ENCODE measurements at places on chromosomes 12 and 14.

DNA sequence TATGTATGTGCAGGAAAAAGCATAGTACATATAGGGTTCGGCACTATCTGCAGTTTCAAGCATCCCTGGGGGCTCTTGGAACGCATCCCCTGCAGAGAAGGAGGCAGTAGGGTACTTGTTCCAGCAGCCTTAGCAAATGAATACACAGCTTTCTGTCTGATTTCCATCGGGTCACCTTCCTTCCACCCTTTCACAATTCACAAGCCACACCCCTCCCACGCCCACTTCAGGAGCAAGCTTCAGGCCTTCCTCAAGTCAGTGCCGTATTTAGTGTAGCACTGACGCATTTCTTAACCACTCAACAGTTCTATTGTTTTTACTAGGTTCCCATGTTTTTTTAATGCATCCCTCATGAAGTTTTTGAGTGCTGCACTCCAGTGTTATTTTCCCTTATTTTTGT is 64.2 kb downstream of the CLMN start:
- no peak overlapping the region for H3K27ac ChIP-seq
- DNase-seq, result no peak
- H3K4me3 ChIP-seq, result no peak overlapping the region
- no peaks in the 10 kb centered on the region for H3K27me3 ChIP-seq
- peaks cover 8% of the 10 kb centered on the region for H3K4me1 ChIP-seq

- H3K27me3 ChIP-seq, result no peaks in the 10 kb centered on the region
- no peak overlapping the region for H3K4me3 ChIP-seq
- no peaks in the 10 kb centered on the region for H3K36me3 ChIP-seq
- no peaks in the 10 kb centered on the region for H3K4me1 ChIP-seq
- DNase-seq, result no peak
- H3K27ac ChIP-seq, result no peak overlapping the region
These were observed 4.2 kb downstream of the PTPN6 start for GRCh38 chr12:6955108-6956020.

GRCh38 chr14:66383771-66384170 is 102.4 kb upstream of the CCDC196 start:
- no peak overlapping the region for H3K27ac ChIP-seq
- no peak overlapping the region for H3K4me3 ChIP-seq
- H3K36me3 ChIP-seq, result no peaks in the 10 kb centered on the region
- no peaks in the 10 kb centered on the region for H3K27me3 ChIP-seq

DNA sequence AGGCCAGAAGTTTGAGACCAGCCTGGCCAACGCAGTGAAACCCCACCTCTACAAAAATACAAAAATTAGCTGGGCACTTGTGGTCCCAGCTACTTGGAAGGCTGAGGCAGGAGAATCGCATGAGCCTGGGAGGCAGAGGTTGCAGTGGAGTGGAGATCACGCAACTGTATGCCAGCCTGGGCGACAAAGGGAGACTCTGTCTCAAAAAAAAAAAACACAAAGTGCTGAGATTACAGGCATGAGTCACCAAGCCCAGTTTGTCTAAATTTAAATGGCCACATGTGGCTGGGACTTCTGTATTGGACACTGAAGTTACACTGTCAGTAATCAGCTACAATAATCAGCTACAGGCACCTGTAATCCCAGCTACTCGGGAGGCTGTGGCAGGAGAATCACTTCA is 100.9 kb upstream of the AEBP2 start:
- H3K27me3 ChIP-seq, result no peaks in the 10 kb centered on the region
- peaks cover 21% of the 10 kb centered on the region for H3K36me3 ChIP-seq
- no peaks in the 10 kb centered on the region for H3K4me1 ChIP-seq

- peak; percentile 46 for DNase-seq
- peaks cover 46% of the 10 kb centered on the region for H3K27me3 ChIP-seq
- H3K4me1 ChIP-seq, result 0 out of 2 replicates have a peak, but pooled peaks cover 4% of the 10 kb centered on the region
- H3K36me3 ChIP-seq, result no peaks in the 10 kb centered on the region
- no peak overlapping the region for H3K4me3 ChIP-seq
These were observed 89.1 kb upstream of the VASH1 start for GRCh38 chr14:76672123-76672522.

DNA sequence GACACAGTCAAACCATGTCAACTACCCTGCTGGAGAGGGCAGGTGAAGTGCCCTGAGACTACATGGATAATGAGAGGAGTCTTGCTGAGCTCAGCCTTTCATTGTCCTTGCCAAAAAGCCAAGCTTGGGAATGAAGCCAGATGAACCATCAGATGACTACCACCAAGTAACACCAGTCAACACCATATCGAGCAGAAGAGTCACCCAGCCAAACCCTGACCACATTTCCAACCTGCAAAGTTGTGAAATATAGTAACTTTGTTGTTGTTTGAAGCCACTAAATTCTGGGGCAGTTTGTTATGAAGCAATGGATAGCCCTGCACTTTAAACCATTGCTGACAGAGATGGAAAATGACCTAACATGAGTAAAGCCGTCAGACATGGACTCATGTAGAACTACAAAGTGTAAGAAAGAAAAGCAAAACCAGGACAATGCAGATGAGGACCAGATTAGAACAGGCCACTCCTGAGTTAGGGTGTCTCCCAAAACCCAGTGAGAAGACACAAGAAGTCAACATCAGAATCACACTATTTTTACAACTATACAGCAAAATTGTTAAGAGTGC is 12.5 kb upstream of the CRADD start:
- peaks cover 12% of the 10 kb centered on the region for H3K4me1 ChIP-seq
- H3K27me3 ChIP-seq, result no peaks in the 10 kb centered on the region
- peak; percentile 29 for DNase-seq
- H3K4me3 ChIP-seq, result no peak overlapping the region

DNA sequence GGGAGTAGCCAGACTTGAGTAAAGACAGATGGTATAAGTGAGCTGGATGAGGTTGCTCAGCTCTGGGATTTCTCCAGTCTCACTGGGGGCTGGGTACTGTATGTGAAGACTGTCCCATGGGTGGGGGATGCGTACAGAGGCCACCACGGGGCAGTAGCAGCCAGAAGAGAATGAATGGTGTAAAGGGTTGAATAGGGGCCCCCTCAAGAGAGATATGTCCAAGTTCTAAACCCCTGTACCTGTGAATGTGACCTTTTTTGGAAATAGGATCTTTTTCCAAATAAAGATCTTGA is 21.8 kb upstream of the BCDIN3D start:
- H3K27ac ChIP-seq, result no peak overlapping the region
- H3K4me1 ChIP-seq, result peaks cover 8% of the 10 kb centered on the region
- no peak overlapping the region for H3K4me3 ChIP-seq

GRCh38 chr12:80232837-80233236 is 133.5 kb downstream of the OTOGL start:
- no peak overlapping the region for H3K27ac ChIP-seq
- no peak for DNase-seq
- H3K36me3 ChIP-seq, result no peaks in the 10 kb centered on the region
- H3K4me3 ChIP-seq, result no peak overlapping the region

DNA sequence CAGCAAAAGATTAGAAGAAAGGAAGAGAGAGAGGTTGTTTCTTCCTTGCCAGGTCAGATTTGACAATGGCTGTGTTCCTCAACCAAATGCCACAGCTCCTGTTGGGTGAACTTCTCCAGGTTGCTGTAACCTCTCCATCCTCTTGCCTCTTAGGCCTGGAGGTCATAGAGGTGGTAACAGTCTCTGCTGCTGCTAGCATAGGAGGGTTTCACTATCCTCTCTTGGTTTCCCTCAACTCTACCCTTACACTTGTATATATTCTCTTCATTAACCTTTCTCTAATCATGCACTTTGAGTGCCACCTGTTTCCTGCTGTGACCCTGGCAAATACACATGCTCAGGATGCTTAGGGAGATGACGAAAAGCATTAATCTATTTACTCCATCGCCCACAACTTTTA is 67.7 kb upstream of the HIF1A start:
- no peaks in the 10 kb centered on the region for H3K27me3 ChIP-seq
- no peak for DNase-seq
- no peak overlapping the region for H3K27ac ChIP-seq
- peaks cover 29% of the 10 kb centered on the region for H3K4me1 ChIP-seq

GRCh38 chr12:1619587-1619986 is 9.4 kb upstream of the WNT5B start:
- H3K27me3 ChIP-seq, result no peaks in the 10 kb centered on the region
- H3K4me1 ChIP-seq, result no peaks in the 10 kb centered on the region
- no peak for DNase-seq
- H3K27ac ChIP-seq, result no peak overlapping the region

DNA sequence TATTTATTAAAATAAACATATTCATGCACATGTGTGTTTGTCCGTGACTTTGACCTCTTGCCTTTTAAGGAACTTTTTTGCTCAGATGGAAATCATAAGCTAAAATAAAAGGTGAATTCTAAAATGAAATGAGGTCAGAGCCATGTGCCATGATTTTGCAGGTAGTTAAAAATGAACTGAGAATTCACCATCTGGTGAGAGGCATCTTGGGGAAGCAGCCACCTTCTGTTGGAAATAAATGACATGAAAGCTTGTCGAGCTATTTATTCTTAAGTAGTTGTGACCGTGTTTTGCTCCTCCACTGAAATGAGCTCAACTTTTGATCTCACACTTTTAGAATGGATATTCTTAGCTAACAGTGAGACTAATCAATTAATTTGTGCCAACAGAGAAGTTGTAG is 56.8 kb upstream of the CNOT2 start:
- H3K36me3 ChIP-seq, result no peaks in the 10 kb centered on the region
- H3K4me1 ChIP-seq, result peaks cover 12% of the 10 kb centered on the region
- no peak overlapping the region for H3K4me3 ChIP-seq
- H3K27me3 ChIP-seq, result no peaks in the 10 kb centered on the region
- H3K27ac ChIP-seq, result no peak overlapping the region

GRCh38 chr12:123442774-123443173 is 6.3 kb upstream of the RILPL2 start:
- no peak for DNase-seq

DNA sequence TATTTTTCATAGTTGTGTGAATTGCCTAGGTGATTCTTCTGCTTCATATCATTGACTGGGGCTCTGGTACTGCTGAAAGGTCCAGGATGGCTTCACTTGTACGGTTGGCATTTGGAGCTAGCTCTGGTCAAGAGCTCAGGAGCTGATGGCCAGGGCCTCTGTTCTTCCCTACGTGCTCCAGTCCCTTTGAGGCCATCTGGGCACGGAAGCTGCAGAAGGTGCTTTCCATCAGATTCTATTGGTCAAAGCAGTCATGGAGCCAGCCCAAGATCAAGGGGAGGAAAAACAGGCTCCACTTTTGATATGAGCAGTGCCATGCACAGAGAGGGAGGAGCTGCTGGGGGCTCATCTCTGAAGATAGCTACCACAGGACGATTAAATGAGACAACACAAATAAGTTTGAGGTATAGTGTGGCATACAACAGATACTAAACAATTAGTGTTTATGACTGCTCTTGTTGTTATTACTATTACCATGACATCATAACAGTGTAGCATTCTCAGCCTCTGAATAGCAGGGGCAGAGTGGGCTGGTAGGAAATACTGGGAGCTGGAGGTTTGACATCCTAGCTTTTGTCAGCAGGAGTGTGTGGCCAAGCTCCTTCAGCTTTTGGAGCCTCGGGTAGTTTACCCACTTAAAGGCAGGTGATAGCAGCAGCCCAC is 10.4 kb downstream of the KRT83 start:
- no peaks in the 10 kb centered on the region for H3K27me3 ChIP-seq
- peaks cover 11% of the 10 kb centered on the region for H3K4me1 ChIP-seq
- no peak overlapping the region for H3K27ac ChIP-seq
- no peak for DNase-seq
- H3K4me3 ChIP-seq, result no peak overlapping the region

- DNase-seq, result peak; percentile 11
- peak overlapping the region; percentile 98 for H3K4me3 ChIP-seq
- no peaks in the 10 kb centered on the region for H3K36me3 ChIP-seq
- H3K27me3 ChIP-seq, result no peaks in the 10 kb centered on the region
These were observed 584 bp downstream of the ACVR1B start for GRCh38 chr12:51951843-51952722.

- no peak overlapping the region for H3K27ac ChIP-seq
- H3K27me3 ChIP-seq, result peaks cover 35% of the 10 kb centered on the region
- no peaks in the 10 kb centered on the region for H3K36me3 ChIP-seq
- DNase-seq, result no peak
- no peak overlapping the region for H3K4me3 ChIP-seq
These were observed 3.2 kb downstream of the EFS start for GRCh38 chr14:23361763-23362162.

- DNase-seq, result peak; percentile 69
- H3K27me3 ChIP-seq, result no peaks in the 10 kb centered on the region
- no peaks in the 10 kb centered on the region for H3K36me3 ChIP-seq
- peak overlapping the region; percentile 94 for H3K4me3 ChIP-seq
- peaks cover 33% of the 10 kb centered on the region for H3K4me1 ChIP-seq
These were observed 514 bp downstream of the FBXO34 start for GRCh38 chr14:55271572-55272298.

DNA sequence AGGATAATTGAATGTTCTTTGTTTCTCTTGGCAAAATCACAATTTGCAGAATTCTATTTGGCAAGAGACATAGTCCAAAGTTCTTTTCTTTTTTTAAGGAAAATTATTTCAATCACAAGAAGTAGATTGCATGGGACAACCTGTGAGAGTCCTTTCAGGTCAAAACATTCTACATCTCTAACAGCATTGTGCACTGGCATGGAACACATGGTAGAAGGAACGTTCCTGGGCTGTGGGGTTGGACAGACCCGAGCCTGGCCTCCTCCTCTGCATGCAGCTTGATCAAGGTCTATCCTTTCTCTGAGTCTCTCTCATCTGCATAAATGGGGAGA is 88.6 kb upstream of the CPSF6 start:
- no peak overlapping the region for H3K27ac ChIP-seq
- no peaks in the 10 kb centered on the region for H3K27me3 ChIP-seq
- no peaks in the 10 kb centered on the region for H3K36me3 ChIP-seq
- DNase-seq, result no peak

GRCh38 chr14:70971560-70971959 is 64.3 kb downstream of the PCNX1 start:
- no peaks in the 10 kb centered on the region for H3K36me3 ChIP-seq
- DNase-seq, result no peak
- H3K4me3 ChIP-seq, result no peak overlapping the region
- no peaks in the 10 kb centered on the region for H3K4me1 ChIP-seq
- no peaks in the 10 kb centered on the region for H3K27me3 ChIP-seq

GRCh38 chr12:113297214-113297587 is 37.7 kb downstream of the SLC8B1 start:
- no peak overlapping the region for H3K4me3 ChIP-seq
- no peak for DNase-seq
- H3K36me3 ChIP-seq, result peaks cover 2% of the 10 kb centered on the region
- peaks cover 17% of the 10 kb centered on the region for H3K4me1 ChIP-seq
- H3K27ac ChIP-seq, result no peak overlapping the region
- H3K27me3 ChIP-seq, result no peaks in the 10 kb centered on the region

DNA sequence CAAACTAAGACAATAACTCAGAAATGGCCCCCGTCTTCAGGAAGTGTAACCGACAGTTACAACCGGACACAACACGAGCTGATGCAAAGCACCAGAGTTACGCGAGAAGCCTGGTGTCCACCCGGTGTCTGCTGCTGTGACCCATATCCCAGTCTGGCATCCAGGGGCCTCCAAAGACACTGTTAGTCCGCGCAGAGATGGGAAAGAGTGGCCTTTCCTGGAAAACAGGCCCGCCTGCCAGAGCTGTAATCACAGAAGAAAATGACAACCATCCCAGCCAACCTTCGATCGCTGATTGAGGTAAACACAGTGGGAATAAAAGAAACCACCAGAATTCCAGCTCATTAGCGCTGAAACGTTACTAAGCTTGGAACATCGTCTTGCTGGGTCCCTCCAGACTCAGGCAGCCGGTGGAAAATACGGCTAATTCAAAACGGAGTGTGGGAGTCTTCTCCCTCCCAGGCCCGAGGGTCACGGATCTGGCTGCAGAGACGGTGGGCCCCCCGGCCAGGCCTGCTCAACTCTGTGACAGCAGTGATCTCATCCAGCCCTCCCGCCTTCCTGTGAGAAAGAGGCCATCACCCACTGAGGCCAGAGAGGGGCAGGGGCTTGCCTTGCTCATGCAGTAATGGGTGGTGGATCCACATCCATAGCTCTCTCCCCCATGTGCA is 273.9 kb upstream of the RTL1 start:
- DNase-seq, result no peak
- no peaks in the 10 kb centered on the region for H3K4me1 ChIP-seq
- H3K36me3 ChIP-seq, result no peaks in the 10 kb centered on the region
- H3K27me3 ChIP-seq, result no peaks in the 10 kb centered on the region

All from PC-3 (cell line).